Stimulated activated CD8-positive, alpha-beta memory T cell treated with anti-CD3 and anti-CD28 coated beads, Interleukin-4, amount 100 ng/mL, for 1 hour (primary cell): ENCODE measurements at places on chromosomes 6 and 20.

GRCh38 chr20:36318166-36318565 is 12.0 kb downstream of the DLGAP4 start:
- DNase-seq = no peak

- no peak for DNase-seq
Observed at GRCh38 chr6:114364301-114364700, 21.5 kb upstream of the HS3ST5 start.

DNA sequence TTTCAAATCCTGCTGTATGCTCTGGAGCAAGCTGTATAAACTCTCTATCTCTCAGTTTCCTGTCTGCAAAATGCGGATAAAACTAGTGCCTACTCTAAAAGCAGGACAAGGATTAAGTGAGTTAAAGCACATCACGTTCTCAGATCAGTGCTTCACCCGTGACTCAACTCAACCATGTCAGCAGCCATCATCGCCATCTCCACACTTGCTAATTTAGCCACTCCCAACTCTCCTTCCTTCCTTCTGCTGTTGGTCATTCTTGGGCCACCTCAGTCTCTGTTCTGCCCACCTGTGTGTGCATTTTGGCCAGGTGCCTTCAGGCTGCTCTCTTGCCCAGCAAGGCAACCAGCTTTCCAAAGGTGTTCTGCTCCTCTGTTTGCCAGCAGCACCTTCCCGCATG is 260.0 kb upstream of the CDYL start:
- no peak for DNase-seq

GRCh38 chr6:110595112-110595511 is 118.7 kb upstream of the SLC22A16 start:
- no peak for DNase-seq

- no peak for DNase-seq
Observed at GRCh38 chr6:2714111-2714895, 36.4 kb downstream of the MYLK4 start.

- no peak for DNase-seq
Observed at GRCh38 chr6:39100358-39100757, 14.6 kb downstream of the SAYSD1 start.

DNA sequence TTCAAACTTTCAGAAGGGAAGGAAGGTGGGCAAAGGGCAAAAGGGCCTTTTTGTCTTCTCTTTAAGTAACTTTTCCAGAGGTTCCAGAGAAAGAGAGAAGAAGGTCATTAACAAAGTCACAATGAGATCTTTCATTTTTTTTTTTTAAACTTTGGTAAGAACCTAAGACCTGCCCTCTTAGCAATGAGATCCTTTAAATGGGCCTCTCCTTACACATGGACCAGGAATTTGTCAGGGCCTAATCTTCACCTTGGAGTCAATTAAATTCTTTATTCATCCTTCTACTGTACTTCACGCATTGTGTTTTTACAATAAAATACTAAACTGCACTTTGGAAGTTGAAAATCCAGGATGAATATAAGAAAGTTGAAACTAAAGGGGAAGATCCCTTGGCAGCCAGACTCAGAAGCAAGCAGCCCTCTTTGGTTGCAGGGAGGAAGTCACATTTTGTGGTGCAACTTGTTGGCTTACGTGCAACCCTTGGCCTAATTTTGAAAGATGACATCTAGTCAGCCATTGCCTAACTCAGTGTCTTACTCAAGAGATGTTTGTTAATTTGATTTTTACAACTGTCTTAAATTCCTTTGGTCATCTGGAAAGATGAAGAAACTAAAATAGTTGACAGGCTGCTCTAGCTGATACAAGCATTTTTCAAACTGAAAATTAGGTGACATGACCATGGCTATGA is 11.9 kb upstream of the TMEM170B start:
- DNase-seq = no peak

- DNase-seq = no peak
Observed at GRCh38 chr6:109393886-109394281, 11.6 kb upstream of the CD164 start.

- no peak for DNase-seq
Observed at GRCh38 chr6:108561742-108562502, 1.2 kb downstream of the FOXO3 start.

- DNase-seq = no peak
Observed at GRCh38 chr20:44418069-44418905, 57.4 kb upstream of the TTPAL start.

GRCh38 chr6:109515781-109516409 is 32.9 kb upstream of the ZBTB24 start:
- DNase-seq = no peak

- DNase-seq = no peak
Observed at GRCh38 chr6:28969129-28969528, 36.0 kb downstream of the ZNF311 start.

GRCh38 chr6:132205946-132206345 is 195.3 kb downstream of the MOXD1 start:
- DNase-seq = no peak

- DNase-seq = no peak
Observed at GRCh38 chr6:50591135-50591534, 122.2 kb upstream of the TFAP2D start.

DNA sequence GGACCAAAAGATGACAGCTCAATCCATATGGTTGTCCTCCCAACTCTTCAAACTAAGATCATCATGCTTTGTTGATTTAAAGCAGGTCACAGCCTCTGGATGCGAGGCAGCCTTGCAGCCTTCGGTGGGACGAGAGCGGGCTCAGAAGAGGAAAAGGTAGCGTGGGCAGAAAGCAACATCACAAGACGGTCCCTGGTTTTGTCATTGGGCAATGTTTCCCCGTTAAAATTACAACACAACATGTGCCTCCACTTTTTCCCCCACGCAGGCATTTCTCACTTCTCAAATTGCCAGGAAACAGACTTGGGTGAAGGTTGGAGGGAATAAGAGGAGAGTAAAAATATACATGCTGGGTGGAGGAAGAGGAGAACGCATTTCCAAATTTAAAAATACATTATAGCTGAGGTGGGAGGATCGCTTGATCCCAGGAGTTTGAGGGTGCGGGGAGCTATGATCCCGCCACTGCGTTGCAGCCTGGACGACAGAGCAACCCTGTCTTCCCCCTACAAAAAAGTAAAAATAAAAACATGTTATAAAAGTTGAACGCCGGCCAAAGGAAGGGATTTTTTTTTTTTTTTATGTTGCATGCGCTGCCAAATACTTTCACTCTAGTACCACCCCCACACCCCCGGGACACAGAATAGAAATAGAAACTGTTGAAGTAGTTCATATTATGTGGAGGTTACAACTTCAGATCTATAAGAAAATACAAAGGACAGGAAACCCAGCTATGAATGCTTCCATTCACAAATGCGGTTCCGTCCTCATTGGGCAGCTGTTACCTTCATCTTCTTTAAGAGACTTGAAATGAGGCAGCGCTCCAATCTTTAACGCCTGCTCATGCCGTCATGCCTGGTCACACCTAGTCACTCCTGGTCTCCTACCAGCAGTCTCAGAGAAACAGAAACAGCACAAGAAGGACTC is 13.9 kb upstream of the NAA20 start:
- DNase-seq = no peak

DNA sequence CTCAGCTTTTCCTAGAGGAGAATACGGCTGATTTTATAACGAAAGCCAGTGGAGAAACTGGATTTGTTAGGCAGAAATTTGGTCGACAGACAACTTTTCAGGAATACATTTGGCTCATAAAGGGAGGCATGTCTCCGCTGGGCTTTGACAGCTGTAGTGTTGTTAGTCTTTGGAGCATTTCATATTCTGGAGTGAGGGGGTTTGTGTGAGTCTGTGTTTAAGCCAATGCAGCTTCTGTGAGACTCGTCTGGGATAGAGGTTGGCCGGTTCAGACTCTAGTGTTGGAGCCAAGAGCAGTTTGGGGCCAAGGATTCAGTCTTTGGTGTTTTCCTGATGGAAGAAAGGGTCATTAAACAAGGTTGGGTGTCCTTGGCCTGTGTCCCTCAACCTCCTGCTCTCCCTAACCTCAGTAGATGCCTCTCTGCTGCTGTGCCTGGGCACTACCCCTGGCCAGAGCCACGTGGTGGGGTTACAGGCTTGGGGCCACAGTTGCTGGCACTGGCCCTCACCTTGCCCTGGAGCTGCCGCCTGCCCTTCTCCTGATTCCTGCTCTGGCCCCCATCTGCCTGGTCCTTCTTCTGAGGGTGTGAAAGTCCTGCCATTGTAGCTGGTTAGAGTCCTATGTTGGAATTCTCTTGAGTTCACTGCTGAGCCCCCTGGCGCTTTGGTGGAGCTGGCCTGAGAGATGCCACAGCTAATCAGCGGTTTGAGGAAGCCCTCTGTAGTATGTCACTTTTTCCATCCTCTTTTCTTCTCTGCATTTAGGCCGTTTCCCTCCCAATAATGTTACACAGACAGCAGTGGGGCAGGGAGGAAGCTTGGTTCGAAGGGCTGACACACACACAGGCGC is 6.9 kb downstream of the PTK7 start:
- DNase-seq = no peak

GRCh38 chr20:24704899-24705298 is 235.5 kb downstream of the SYNDIG1 start:
- DNase-seq = no peak

GRCh38 chr6:52925919-52926792 is 16.7 kb upstream of the GSTA3 start:
- no peak for DNase-seq

- no peak for DNase-seq
Observed at GRCh38 chr20:2285193-2285592, 10.6 kb upstream of the TGM3 start.

DNA sequence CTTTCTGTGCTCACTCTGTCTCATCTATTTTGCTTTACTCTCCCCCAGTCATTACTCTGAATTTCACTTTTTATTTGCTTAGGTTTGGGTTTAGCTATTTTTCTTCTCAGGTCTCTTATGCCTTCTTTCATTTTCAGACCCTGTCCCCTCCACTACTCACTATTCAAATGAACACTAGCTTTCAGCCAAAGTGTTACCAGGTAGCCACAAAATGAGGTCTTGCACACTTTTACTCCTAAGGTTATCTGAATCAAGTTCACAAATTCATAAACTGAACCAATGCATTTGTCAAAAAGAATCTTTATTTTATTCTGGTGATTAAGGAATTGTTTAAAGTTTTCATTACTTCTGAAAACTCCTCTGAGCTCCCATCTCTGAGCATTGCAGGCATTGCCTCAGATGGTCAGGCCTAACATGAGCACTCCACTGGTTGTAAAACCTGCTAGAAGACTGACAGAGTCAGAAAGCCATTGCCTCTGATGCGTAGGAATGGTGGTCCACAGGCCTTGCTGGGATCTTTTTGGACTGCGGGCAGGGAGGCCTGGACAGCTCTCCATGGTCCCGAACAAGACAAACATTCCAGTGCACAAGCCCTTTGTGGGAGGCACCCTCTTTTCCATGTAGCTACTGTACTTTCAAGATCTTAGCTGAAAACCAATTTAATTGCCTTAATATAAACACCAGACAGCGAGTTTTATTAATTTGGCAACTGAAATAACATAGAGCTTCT is 48.5 kb downstream of the FYN start:
- no peak for DNase-seq

DNA sequence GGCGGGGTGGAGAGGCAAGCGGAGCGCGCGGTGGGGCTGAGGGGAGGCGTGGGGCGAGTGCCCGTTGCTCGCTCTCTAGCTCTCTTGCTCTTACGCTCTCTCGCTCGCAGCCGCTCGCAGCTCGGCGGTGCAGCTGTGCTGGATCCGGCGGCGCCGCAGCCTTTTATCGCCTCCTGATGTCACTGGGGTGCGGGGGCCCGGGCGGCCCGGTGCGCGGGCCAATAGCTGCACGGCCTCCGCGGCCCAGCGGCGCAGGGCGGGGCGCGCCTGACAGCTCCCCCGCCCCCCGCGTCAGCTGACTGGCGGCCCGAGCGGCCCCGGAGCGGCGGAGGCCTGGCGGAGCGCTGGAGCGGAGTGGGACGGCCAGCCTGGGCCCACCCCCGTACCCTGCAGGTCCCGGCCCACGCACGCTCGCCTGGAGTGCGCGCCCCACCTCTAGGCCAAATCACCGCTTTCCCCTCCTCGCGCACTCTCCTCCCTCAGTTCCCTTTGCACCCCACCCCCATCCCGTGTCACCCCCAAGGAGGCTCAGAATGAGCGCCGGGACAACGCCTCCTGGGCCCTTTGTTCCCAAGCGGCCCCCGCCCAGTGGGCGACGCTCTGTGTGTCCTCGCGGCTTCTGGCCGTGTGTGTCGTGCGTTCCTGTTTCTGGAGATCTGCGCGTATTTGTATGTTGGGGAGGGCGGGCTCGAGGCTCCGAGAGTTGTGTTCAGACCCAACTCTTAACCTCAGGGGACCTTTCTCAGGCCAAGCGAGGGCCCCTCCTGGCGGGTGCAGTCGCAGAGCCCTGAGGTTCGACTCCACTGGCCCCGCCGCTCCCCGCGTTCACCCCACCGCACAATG is at the start of gene MAFB:
Gene MAFB, minus strand, starts transcription at position 137 of the 843 bp plus-strand sequence. CDS start 386 bp downstream, outside the sequence.
- no peak for DNase-seq

DNA sequence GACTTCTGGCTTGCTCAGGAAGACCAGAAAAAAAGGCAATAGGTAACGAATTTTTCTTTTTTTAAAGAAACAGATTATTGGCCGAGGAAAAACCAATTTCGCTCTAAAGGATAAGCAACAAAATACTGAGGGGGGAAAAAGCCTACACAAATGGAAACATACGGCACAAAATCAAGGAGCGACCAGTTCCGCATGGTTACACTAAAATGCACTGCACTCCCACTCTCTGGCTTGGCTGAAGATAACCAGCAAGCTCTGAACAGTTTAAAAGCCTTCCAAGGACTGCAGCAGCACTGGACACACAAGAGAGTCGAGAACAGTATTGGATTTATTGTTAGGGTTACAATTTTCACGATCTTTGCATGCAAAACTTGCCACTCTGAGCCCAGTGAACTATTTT is 881 bp upstream of the MAP7 start:
- no peak for DNase-seq

DNA sequence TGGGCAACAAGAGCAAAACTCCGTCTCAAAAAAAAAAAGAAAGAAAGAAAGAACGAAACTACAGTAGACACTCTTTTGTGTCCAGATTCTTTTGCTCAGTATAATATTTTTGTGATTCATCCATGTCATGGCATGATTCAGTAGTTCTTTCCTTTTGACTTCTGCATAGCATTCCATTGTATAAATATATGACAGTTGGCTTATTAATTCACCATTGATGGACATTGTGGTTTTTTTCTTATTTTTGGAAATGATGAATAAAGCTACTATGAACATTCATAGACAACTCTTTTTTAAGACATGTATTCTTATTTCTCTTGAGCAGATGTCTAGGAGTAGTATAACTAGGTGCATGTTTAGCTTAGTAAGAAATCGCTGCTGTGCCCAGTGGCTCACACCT is 10.3 kb upstream of the IER3 start:
- no peak for DNase-seq

GRCh38 chr6:91653895-91654294 is 1067.0 kb upstream of the MAP3K7 start:
- DNase-seq = no peak
